ENCODE measurements at places on chromosomes 16 and 17.
A peak's percentile ranks its signal among the peaks of the same experiment; 100 is the strongest.

DNA sequence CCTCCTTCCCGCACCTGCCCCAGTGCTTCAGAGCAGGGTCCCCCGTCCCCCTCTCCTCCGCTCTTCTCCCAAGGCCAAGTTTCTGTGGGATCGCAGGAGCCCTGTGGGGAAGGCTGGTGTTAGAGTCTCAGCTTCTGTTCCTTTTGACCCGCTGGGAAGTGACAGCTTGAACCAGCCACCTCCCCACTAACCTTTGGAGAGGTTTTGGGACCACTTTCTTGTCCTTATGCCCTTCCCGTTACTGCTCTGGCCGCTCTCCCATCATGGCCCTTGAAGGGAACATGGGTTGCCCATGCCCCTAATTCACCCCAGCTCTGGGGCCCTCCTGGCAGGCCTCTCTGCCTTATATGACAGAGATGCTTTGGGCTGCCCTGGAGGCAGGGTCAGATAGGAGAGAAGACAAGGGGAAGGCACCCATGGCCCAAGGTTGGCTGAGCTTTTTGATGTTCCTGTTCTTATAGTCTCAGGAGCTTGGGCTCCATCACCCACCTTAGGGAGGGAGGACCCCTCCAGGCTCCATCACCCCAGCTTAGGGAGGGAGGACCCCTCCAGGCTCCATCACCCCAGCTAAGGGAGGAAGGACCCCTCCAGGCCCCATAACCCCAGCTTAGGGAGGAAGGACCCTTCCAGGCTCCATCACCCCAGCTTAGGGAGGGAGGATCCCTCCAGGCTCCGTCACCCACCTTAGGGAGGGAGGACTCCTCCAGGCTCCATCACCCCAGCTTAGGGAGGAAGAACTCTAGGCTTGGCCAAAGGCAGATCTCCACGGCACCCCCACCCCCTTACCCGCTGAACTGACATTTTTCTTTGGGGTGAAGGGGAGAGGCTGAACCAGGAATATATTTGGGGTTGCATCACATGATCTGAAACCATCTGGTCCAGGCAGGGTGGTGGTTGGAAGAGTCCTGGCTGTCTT is 45.0 kb downstream of the NT5M start:
- no peak for DNase-seq

DNA sequence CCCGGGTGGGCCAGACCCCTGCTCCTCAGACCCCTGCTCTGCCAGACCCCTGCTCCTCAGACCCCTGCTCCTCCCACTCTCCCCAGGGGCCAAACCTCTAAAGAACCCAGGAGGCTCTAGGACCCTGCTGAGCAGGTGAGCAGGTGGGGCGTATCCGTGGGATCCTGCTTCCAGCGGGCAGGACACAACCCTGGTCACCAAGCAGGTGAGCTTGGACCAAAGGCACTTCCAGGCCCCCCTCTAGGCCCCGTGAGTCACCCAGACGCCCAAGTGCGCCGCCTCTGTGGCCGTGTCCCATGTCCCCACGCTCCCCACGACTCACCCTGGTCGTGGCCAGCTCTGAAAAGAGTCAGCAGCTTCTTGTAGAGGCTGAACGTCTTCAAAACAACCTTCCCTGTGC is 5.0 kb downstream of the CYBC1 start:
- no peak for DNase-seq

DNA sequence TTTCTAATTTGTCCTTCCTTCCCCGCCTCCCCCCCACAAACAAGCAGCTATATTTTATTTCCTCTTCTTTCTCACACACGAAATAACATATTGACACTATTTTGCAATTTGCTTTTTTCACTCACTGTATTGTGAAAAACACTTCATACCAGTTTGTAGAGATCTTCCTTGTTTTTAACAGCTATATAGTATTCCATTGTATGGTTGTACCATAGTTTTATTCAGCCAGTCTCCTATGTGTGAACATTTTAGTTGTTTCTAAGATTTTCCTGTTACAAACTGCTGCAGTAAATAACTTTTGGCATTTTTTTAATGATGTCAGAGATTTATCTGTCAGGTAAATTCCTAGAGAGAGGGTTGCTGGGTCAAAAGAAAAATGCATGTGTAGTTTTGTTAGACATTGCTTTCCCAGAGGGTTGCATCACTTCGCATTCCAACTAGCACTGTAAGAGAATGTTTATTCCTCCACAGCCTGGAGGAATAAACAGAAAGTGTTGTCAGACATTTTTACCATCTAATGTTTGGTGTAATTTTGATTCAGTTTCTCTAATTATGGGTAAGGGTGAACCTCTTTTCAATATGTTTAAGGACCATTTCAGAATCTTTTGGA is 101.2 kb downstream of the MRTFB start:
- no peak for DNase-seq

- no peak for DNase-seq
Measured at GRCh38 chr17:69574257-69575197, 160.0 kb downstream of the MAP2K6 start.

- DNase-seq = peak; percentile 42
Measured at GRCh38 chr16:67865318-67865717, 7.5 kb upstream of the EDC4 start.

DNA sequence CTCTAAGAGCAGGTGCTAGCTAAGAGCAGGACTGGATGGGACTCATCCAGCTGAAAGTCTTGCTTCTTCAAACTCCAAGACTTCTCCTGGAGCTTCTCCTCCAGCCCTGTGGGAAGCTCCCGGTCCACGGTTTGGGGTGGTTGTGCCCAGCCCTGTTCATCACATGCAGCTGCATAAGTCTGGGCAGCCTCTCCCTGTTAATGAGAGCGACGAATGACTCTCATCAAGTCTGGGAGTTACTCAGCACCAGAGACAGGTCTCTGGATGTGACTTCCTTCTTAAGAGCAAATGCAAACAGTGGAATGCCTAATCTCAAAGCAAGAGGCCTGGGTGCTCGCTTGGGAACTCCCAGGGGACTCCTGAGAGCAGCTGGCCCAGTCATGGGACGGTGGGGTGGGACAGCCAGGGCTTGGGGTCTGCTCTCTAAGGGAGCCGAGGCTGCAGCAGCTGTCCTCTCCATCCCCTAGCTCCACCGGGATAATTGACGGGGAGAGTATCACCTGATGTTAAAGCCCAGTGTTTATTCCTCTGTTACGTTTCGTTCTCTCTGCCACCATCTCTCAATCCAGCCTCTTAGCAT is 35.3 kb upstream of the CRHR1 start:
- DNase-seq = no peak

GRCh38 chr17:65990593-65990992 is 201.3 kb downstream of the CEP112 start:
- no peak for DNase-seq

DNA sequence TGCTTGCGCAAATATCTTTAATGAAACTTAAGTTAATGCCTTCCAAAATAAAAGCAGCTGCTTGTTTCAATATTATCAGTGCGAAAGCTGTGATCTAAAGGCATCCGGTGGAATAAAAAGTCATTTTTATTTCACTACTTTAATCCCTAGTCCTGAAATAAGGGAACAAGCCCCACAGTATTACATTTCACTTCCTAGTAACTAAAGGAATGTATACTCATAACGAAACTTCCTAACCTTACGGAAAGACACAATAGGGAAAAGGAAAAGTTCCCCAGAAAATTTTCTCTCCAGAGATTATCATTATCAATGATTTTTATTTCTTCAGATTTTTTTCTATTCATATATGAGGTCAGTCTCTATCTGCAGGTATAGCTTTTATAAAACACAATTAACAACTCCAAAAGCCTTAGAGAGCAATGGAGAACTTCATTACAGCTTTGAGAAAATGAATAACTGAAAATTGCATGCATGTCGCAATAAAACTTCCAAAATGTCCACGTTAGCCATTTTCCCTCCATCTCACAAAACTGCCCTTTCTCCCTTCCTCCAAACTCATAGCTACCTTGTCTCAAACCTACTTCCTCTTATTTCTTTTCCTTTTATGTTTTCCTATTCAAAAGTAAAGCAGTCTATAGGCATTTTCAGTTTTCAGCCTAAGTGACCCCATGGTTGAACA is 154.3 kb upstream of the MED13 start:
- DNase-seq = no peak

DNA sequence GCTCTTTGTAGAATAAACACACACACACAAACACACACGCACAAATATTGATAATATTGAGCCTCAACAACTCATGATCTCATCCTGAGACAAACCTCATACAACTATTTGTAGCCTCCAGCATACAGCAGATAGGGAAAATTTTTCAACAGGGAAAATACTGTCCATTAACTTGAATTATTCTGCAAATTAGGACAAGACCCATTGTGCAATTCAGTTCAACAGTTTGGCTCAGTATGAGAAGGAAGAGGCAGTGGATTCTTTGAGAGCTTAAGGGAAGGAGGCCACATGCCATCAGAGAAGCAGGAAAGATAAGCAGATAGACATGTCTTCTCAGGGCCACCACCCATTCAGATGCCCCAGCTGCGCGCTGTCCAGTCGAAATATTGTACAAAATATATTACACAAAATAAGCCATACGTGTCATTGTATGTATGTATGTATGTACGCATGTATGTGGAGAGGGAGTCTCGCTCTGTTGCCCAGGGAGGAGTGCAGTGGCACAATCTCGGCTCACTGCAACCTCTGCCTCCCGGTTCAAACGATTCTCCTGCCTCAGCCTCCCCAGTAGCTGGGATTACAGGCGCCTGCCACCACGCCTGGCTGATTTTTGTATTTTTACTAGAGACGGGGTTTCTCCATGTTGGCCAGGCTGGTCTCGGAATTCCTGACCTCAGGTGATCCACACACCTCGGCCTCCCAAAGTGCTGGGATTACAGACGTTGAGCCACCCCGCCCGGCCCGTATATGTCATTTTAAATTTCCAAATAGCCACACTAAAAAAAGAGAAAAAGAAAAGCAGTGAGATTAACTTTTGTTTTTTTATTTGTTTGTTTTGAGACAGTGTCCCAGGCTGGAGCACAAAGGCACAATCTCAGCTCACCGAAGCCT is 1.8 kb downstream of the ZC3H7A start:
- no peak for DNase-seq

- peak; percentile 16 for DNase-seq
Measured at GRCh38 chr17:36808180-36808661, 129.1 kb upstream of the LHX1 start.

- no peak for DNase-seq
Measured at GRCh38 chr17:68470961-68471360, 13.7 kb upstream of the WIPI1 start.

DNA sequence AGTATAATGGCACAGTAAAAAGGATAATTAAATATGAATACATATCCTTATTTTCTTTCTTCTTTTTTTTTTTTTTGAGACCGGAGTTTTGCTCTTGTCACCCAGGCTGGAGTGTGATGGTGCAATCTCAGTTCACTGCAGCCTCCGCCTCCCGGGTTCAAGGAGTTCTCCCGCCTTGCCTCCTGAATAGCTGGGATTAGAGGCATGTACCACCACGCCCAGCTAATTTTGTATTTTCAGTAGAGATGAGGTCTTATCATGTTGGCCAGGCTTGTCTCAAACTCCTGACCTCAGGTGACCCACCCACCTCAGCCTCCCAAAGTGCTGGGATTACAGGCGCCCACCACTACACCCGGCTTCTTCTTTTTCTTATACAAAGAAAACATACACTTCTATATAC is 12.0 kb downstream of the GABARAPL2 start:
- no peak for DNase-seq

GRCh38 chr16:65916995-65917394 is 449.5 kb upstream of the CDH5 start:
- no peak for DNase-seq

GRCh38 chr17:45883063-45883462 is 11.3 kb upstream of the MAPT start:
- no peak for DNase-seq

DNA sequence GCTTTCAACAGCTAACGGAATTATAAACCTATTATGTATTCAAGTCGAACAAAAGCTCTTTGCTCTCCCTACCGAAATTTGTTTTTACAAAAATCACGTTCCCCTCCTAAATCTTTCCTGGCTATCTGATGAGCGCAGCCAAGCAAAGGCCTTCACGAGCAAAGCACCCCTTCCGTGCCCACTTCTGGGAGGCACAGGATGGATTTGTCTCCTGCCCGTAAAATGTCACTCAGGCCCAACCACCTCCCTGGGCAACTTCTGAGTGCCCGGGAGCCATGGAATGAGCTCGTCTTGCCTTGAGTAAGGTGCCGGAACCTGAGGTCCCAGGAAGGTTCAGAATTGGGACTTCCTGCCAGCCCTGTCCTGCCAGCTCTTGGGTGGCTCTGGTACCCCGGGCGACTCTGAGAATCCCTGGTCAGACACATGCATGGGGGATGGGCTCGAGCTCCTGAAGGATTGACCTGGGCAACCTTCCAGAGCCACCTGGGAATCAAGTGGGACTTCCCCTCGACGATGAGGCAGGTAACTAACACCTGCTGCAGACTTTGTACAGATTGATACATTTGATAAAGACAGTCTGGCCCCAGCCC is 19.8 kb downstream of the SLC7A5 start:
- no peak for DNase-seq

DNA sequence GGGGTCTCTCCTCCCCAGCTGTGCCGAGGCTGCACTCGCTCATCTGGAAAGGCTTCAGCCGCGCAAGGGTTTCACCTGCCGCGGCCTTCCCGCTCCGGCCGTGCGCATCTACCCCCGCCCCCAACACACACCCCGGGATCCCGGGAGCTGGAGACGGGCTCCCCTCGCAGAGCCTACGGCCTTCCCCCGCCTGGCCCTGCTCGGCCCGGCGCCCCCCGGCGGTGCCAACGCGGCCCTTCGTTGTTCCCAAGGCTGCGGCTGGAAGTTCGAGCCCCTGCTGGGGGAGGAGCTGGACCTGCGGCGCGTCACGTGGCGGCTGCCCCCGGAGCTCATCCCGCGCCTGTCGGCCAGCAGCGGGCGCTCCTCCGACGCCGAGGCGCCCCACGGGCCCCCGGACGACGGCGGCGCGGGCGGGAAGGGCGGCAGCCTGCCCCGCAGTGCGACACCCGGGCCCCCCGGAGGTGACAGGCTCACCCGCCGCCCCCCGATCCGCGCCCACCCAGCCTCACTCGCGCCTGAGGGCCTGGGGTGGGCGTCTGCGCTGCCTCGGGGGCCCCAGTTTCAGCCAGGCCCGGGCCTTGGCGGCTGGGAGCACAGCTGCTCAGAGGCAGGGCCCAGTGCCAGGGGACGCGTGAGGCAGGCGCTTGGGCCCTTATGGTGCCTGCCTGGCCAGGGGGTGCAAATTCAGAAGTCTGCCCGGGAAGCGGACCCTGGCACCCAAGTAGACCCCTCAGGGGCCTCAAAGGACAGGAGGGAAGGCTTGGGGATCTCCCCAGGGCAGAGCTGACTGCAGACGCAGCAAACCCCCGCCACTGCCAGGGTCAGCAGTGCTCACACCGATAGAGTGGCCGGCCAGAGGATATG is 11.2 kb downstream of the GALK1 start:
- DNase-seq = peak; percentile 91

DNA sequence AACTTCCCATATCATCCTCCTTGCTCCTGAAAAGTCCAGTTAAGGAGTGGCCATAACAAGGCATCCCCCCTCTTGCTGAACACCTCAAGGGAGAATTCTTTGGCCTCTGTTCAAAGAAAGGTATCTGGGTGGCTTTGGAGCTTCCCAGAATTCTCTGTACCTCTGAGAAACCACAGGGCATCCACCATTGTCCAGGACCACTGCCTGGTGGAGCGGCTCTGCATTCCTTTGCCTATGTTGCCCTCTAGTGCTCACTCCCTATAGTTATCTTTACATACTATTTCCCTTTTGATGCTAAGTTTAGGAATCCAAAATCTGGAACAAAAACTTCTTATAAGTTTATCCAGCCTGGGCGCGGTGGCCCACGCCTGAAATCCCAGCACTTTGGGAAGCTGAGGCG is 30.3 kb downstream of the CHD9NB start:
- peak; percentile 73 for DNase-seq

All from HEK293T (cell line).